ENCODE measurements at places on chromosomes 12 and 14.

GRCh38 chr12:123089140-123089539, 61.8 kb downstream of the PITPNM2 start:
- no peak for DNase-seq

DNA sequence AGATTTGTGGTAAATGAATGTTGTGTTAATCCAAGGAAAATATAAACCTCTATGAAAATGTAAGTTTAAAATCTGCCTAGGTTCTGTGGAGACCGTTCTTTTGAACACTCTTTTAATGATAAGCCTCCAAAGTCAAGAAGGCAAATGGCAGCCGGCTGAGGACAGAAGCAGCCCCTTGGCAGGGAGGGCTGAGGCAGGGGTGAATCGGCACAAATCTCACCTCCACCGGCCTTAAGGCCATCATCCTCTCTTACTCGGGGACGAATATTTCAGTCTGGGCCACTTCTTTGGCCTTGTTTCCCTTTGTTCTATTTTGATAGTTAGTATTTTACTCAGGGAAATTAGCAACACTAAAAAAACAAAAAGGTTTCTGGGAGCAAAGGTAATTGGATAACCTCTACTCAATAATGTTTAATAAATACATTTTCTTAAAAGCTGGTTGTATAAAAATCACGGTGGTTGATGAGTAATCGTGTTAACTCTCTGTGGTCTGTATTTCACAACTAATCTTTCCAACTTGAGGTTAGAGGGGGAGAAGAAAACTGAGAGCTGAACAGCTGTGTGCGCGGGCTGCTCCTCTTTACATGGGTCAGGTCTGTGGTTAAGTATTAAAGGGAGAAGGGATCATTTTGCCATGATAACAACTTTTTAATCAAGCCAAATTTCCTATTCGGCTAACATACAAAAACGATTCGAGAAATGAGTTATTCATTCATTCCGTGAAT, 18.6 kb downstream of the LGMN start:
- DNase-seq: peak; percentile 84

DNA sequence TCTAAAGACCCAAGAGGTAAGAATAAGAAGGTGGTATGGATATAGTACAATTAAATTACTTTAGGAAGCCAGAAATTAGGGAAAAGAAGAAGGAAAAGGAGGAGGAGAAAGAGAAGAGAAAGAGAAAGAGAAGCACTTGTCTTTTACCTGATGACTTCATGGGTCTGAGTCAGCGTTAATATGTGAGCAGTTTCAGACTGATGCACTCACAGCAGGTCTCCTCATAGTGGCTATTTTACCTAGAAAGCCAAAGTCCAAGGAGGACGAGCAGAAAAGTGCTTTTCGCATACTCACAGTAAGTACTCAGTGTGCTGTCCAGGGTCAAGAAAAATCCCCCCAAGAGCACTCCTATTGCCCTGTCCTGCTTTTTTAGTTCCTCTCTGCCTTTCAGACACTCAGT, 222.1 kb downstream of the C12orf42 start:
- no peak for DNase-seq

- no peak for DNase-seq
Observed at GRCh38 chr12:6996040-6996441, 22.2 kb downstream of the LPCAT3 start.

- DNase-seq: no peak
Observed at GRCh38 chr12:15679151-15679550, 110.0 kb downstream of the EPS8 start.

DNA sequence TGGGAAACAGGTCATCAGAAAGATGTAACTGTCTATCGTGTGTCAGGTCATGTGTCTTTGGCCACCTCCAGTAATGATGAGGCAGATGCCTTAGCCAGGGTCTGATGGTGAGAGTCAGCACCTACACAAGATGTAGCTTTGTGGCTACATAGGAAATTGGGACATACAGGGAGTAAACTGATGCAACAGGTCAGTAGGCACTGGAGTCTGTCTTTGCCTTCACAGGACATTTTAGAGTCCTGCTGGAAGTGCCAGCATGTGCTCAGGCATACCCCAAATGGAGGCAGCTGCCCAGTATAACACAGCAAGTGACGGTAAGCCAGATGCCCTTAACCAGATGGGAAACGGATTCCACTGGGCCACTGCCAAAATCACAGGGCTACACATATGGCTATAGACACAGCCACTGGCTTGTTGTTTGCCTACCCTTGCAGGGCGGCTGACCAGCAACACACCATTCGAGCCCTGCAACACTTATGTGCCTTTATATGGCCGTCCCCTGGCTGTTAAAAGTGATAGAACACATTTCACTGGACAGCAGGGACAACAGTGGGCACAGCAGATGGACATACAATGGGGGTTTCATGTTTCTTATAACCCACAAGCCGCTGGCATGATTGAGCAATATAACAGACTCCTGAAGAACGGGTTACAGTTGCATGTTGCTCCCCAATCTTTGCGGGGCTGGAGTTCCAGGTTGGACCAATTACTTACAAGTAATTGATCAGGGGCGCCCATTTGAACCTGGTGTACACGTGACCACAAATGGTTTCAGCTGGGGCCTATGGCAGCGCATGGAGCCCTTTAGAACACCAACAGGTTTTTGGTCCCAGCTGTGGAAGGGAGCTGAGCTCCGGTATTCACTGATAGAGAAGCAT, 12.9 kb upstream of the RNASE12 start:
- no peak for DNase-seq

- no peak for DNase-seq
Observed at GRCh38 chr12:53365245-53365904, 14.6 kb upstream of the SP1 start.

GRCh38 chr12:66753810-66754209, 74.9 kb upstream of the GRIP1 start:
- no peak for DNase-seq

GRCh38 chr12:70246580-70246979, 3.3 kb downstream of the CNOT2 start:
- no peak for DNase-seq

- DNase-seq: no peak
Observed at GRCh38 chr12:82810568-82810967, 123.9 kb downstream of the TMTC2 start.

Measured in activated CD4-positive, alpha-beta T cell treated with anti-CD3 and anti-CD28 coated beads, Interleukin-2, Interleukin-4, amounts not matched to agents 100 ng/mL and 50 ng/mL, durations not matched to agents 16 hours and 8 hours (primary cell).